GM23338 (cell line): ENCODE measurements at places on chromosomes 1 and 21.

DNA sequence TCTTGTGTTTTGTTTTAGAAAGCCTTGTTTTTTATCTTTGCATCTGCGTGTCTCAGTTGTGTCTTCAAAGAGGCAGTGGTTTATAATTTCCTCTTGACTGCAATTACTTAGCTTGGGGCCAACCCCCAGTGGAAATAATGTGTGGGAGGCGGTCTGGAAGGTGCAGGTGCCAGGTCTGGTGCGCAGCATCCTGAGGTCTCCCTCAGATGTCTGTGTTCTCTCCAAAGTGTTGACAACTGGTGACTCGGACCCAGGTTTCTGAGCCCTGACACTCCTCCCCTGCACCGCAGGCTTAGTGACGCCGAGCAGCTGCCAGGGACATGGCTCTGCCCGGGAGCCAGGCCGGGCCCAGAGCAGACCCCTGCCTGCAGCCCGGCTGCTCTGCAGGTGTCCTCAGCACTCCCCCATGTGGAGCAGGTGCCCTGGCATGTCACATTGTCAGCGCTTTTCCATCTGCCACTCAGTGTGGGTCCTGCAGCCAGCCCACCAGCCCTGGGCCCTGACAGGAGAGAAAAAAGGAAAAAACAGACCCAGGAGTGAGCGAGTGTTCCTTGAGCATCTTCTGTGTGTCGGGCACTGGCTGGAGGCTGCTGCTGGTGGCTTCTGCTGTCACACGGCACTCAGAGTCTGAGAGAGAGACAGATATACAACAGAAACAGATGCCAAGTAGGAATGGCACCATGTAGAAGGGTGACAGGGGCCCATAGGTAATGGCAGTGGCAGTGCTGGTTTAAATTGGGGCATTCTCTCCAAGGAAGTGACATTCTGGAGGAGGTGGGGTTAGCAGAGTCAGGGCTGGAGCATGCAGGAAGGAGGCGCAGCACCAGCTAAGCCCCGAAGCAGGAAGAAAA, 24.8 kb upstream of the SELENON start:
- no peak for DNase-seq

GRCh38 chr1:31099293-31100032, 33.9 kb upstream of the PUM1 start:
- no peak for DNase-seq

- no peak for DNase-seq
These were observed 16.5 kb upstream of the PIGV start for GRCh38 chr1:26771285-26771642.

DNA sequence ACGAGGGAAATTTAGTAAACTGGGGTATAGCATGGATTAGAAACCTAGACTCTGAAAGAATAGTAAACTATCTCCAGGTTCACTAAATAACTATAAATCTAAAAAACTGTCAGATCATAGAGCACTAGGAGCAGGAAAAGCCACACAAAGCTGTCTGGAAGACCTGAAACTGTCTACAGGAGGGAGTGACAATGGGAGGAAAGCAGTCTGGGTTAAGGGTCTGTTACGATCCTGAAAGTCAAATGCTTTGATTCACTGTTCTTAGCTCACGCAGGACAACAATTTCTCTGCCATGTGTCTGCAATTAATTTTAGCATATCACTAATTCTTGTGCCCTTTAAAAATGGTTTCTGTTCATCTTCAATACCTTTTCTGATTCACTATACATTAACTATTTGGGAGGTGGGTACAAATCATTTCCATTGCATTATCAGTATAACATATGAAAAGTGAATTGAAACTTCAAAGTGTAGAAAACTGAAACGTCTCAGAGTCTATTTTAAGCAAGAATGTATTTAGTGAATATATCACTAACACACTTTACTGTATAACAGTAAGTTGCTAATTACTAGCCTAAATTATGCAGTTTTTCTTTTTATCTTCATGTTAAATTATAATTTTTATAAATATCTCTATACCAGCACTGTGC, 18.4 kb downstream of the CEP170 start:
- DNase-seq, result no peak

DNA sequence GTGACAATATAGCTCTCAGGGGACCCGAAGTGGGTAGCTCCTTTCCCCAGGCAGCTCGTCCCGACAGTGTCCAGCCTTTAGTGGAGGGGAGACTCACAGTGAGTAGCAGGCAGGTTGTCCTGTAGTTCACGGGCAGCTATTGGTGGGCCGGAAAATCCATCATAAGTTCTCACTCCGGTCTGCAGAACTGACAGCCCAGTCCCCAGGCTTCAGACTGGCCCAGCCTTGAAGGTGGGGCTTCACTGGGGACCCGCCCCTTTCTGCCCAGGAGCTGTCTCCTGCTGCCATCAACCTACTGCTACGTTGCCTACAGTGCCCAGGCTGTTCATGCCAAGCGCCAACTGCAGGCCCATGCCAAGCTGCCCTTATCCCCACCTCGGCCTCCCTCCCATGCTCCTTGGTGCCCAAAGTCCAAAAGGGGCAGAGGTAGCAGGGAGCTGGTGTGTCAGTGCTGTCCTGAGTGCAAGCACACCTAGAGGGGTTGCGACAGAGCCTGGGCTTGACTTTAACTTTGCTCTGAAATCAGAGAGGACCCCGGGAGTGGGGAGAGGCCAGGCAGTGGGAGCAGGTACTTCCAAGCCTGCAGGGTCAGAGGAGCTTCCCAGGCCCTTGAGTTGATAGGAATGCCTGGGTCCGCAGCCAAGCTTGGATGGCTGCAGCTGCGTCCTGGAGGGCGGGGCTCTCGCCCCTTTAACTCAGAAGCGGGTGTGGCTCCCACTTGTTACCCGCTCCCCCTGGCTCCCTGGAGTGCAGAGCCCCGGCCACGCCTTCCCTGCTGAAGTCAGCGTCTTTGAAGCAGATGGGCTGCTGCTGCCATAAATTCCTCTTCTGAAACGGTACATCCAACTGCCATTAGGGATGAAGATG, 1144.3 kb upstream of the NCAM2 start:
- DNase-seq, result peak; percentile 6

GRCh38 chr1:22418933-22419382, 32.7 kb upstream of the ZBTB40 start:
- DNase-seq, result no peak

GRCh38 chr1:116503546-116504307, 67.1 kb downstream of the CD58 start:
- peak; percentile 19 for DNase-seq

DNA sequence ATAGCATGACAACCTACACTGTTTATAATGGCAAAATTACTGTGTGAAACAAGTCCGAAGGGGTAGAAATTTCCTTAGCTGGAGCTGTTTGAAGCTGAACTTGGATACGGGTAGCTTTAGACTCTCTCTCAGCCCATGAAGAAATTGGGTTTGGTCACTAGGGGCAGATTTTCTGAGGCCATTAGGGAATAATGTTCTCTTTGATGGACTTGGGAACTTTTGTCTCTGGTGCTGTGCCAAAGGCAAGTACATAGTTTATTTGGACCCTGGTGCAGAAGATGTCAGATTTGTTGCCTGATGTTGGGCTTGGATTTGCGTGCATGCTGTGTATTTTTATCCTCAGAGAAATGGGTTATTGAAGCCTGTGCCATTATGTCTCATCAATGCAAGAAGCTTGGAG, 109.6 kb downstream of the VPS13D start:
- peak; percentile 54 for DNase-seq

DNA sequence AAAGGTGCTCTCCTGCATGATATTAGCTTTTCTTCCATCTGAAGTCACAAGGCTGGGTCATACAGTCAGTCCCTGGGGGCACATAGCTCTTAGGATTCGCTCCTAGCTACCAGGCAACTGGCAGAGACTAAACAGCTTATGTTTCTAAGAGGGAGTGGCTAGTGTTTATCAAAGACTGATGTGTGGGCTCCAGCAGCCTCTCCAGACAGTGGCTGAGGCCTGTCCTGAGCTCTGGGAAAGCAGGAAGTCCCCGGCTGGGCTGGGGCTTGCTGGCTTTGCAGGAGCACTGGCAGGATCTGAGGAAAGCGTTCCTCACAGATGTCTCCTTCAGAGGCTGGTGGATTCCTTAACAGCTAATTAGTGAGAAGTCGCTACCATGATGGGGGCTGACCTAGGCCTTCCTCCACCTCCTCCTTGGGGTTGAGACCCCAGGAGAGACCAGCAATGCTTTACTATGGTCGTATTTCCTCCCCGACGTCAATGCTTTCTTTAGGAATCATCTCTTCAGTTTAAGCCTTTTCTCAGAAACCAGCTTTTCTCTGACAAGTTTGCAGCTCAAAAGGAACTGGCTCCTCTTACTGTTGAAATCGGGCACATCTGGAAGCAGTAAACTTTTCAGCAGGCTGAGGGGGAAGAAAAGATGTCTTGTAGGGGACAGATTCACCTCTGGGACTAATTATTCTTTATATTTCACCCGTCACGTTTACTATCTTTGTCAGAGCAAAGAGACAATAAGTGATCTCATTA, 33.5 kb upstream of the HHAT start:
- DNase-seq, result peak; percentile 57

DNA sequence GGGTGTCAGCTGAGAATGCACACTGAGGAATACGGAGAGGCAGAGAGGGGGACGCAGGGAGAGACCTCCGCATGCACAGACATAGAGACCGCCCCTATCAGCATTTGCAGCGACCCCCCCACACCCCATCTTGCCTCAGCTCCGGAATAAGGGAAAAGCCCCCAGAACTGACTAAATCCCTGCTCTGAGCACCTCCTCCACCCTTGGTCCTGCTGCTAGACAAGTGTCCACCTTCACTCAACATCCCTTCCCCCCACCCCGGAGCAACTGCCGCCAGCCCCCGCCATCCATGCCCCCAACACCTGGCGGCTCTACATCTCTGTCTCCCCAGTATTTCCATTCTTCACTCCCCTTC, 769 bp downstream of the SV2A start:
- no peak for DNase-seq

DNA sequence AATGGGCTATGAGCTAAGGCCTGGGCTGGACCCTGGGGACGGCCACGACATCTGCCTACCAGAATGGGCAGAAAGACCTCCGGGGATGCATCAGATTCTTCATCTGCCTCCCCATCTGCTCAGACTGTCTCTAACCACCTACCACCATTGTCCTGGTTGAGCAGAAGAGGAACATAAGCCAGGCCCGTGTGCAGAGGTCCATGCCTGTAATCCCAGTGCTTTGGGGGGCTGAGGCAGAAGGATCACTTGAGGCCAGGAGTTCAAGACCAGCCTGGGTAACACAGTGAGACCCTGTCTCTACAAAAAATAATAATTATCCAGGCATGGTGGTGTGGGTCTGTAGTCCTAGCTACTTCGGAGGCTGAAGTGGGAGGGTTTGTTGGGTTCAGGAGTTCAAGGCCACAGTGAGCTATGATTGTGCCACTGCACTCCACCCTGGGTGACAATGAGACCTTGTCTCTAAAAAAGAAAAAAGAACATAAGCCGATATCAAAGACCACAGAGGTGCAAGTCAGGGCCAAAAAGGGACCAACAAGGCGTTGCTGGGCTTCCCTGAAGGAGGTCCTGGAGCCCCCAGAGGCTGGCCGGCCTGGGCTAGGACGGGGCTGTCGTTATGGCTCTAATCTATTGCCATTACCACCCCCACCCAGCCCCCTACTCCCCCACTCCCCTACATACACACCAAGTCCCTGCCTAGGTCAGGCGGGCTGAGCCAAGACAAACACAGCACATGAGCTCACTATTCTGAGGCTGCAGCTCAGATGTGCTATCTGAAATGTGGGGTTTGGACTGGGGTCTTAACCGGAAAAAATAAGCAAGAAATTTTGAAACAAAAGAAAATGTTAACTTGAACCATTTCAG, 239.2 kb upstream of the RAB4A start:
- no peak for DNase-seq

GRCh38 chr21:33966324-33966949, 50.8 kb upstream of the ATP5PO start:
- no peak for DNase-seq

- no peak for DNase-seq
These were observed 4.8 kb downstream of the KRTAP21-3 start for GRCh38 chr21:30713766-30714165.

- no peak for DNase-seq
These were observed 1.0 kb downstream of the TEX38 start for GRCh38 chr1:46672696-46673095.

DNA sequence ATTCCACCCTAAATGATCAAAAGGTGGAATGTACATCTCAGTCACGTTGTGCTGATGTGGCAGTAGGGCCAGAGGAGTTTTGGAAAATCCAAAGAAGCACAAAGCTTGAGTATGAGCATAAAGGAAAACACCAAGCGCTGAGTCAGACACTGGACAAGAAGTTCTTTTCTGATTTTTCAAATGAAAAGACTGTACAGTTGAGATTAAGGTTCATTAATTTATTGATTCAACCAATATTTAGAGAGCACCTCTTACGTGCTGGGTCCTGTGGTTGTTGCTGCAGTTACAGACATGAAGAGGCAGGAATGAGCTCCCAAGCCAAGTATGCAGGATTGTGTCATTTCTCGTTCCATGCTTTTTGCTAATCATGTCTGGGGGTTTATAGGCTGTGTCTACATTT, 28.9 kb upstream of the APP start:
- no peak for DNase-seq

DNA sequence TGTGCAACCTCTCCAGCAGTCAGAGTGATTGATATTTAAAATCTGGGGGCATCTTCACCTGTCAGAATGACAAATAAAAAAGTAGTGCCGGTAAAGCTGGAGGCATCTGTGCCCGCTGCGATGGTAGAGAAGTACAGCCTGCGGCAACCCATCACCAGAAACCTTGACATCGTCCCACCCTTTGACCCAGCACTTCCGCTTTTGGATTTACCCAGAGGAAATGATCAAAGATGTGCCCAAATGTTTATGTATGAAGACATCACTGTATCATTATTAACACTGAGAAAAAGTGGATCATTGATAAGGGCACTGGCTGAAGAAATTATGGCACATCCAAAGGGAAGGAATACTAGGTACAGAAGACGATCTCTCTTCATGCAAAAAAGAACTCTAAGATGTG, 96.0 kb downstream of the PGBD5 start:
- DNase-seq, result no peak

DNA sequence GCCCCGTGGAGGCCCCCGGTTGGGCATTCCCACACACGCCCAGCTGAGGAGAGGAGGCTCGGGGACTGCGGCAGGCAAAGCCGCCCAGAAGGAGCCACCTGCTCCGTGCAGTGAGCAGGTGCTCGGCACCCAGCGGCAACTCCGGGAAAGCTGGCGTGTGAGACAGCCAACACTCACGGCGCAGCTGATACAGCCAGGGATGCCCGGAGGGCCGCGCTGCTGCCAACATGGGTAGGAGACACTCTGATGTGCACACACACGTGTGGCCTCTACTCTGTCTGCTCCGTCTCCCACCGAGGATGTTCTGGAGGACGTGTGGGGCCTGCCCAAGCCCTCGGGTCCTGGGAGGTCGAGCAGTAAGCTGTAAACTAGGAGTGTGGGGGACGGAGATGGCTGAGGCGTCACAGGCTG, 12.9 kb downstream of the MORN1 start:
- no peak for DNase-seq
